ENCODE measurements at places on chromosomes 2 and 18.
A peak's percentile ranks its signal among the peaks of the same experiment; 100 is the strongest.

- DNase-seq, result no peak
Measured at GRCh38 chr18:57141208-57142129, 5.4 kb upstream of the BOD1L2 start.

- no peak for DNase-seq
Measured at GRCh38 chr2:37090019-37090477, 5.7 kb downstream of the GPATCH11 start.

GRCh38 chr2:170227507-170227947, 49.6 kb downstream of the MYO3B start:
- no peak for DNase-seq

- DNase-seq, result no peak
Measured at GRCh38 chr2:68993660-68994059, 19.2 kb downstream of the GKN1 start.

GRCh38 chr2:56292951-56293350, 109.2 kb downstream of the CCDC85A start:
- DNase-seq, result no peak

DNA sequence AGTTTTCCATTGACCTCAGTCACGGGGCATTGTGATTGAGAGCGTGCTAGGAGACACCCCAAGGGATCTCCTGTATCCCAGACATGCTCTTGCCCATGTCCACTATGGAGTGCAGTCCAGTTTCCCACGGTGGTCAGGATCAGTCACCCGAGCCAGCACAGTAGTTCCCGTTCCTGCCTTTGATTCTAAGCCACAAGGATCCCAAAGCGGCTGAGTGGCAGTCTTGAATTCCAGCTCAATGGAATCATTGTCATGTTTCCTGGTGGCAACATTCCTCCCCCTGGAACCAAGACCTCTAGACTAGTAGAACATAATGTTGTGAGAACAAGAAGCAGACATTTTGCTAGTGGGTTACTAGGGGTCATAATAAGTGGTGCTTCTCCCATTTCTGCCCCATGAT, 154.3 kb downstream of the SEPTIN10 start:
- no peak for DNase-seq

DNA sequence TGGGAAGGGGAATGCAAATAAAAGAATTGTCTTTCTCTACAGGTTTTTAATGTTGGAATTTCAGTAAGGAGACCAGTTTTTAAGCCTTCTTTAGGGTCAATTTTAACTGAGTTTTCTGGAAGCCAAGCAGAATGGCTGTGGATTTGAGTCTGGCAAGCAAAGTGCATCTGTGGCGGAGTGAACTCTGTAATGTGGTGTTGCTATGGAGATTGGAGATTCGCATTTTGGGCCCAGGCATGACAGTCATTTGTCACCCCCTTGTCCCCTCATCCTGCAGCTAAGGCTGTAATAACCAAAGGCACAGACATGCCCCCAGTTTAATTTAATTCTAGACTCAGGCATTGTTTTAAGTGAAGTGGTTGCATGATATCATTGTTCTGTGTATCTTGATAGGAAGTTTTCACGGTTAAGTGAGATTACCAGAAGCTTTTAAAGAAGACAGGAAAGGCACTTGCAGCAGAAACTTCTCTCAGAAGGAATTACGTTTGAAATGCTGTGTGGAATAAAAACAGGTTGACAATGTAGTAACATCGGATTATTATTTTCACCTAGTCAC, 30.6 kb downstream of the ARMC9 start:
- peak; percentile 33 for DNase-seq

DNA sequence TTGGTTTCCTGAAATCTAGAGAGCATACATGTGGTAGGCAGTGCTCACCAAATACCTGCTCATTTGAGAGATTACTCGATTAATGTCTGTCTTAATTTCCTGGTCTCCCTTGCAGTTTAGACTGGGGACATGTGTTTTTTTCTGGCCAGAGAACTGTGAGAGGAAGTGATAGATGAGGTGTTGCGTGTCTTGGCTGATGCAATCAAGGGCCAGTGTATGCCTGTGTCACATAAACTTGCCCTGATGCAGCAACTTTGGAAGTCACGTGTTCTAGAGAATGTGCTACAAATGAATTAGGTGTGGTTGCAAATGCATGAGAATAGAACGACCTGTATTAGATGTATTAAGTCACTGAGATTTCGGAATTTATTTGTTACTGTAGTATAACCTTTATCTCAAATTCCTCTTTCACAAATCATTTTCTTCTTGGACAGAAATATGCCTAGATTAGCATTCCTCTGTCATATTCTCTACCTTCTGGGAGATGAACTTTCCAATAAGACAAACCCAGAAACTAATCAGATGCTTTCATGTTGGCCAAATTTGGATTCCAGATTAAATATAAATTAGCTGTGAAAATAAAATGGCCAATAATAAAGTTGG, 9.9 kb upstream of the IL1A start:
- DNase-seq, result no peak

- peak; percentile 92 for DNase-seq
Measured at GRCh38 chr2:146634230-146635097, 1210.4 kb upstream of the ACVR2A start.

GRCh38 chr18:41783065-41783818, 171.8 kb upstream of the PIK3C3 start:
- no peak for DNase-seq

DNA sequence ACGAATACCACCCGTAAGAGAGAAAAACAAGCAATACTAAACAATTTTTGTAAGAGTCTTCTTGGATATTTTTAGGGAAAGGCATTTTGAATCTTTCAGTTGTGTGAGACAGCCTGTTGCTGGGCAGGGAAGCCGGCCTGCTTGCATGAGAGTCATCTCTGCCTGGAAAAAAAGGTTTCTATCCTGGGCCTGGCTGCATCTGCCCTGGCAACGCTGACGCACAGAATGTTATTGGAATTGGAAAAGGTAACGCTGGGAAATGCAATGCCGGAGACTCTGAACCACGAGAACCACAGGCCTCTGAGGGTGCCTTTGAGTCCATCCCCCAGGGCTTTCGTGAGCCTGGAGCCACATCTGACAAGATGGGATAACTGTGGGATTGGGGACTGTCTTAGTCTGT, 17.9 kb upstream of the NPAS2 start:
- DNase-seq, result no peak

- peak; percentile 77 for DNase-seq
Measured at GRCh38 chr18:36419900-36420531, 122.5 kb downstream of the FHOD3 start.

DNA sequence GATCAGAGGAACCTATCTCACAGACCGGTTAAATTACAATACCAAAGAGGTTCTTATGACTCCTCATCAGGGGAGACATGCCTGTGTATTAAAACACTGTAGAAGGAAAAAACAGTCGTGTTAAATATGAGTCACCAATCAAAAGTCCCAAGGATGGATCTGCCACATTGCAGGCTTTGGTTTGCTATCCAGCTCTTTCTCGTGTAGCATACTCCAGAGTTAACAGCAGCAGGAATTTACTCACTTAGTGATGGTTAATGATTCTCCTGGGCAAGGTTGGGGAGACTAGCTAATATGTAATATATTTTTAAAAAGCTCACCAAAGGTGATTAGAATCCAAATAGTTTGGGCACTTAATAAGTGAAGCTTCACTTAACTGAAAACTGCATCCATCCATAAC, 109.7 kb downstream of the MBD5 start:
- peak; percentile 96 for DNase-seq

- no peak for DNase-seq
Measured at GRCh38 chr2:212979799-212980198, 171.6 kb downstream of the IKZF2 start.

DNA sequence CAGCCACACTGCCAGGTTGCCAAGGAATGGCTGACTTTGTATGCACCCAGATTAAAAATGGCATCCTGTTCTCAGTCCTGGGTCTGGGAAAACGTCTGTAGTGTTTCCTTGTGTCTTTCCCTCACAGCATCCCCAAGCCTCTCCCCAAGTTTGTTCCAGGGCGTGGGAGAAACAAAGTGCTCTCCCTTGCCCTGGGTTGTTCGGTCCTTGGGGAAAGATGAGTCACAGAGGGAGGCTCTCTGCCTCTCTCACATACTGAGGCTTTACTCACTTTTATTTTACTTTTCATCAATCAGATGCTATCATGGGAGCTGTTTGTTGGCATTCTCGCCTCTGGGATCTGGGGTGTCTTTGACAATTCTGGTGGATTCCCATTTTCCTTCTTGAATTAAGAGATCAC, 492.3 kb downstream of the XIRP2 start:
- no peak for DNase-seq

GRCh38 chr2:235762832-235763598, 269.2 kb downstream of the AGAP1 start:
- DNase-seq, result no peak

DNA sequence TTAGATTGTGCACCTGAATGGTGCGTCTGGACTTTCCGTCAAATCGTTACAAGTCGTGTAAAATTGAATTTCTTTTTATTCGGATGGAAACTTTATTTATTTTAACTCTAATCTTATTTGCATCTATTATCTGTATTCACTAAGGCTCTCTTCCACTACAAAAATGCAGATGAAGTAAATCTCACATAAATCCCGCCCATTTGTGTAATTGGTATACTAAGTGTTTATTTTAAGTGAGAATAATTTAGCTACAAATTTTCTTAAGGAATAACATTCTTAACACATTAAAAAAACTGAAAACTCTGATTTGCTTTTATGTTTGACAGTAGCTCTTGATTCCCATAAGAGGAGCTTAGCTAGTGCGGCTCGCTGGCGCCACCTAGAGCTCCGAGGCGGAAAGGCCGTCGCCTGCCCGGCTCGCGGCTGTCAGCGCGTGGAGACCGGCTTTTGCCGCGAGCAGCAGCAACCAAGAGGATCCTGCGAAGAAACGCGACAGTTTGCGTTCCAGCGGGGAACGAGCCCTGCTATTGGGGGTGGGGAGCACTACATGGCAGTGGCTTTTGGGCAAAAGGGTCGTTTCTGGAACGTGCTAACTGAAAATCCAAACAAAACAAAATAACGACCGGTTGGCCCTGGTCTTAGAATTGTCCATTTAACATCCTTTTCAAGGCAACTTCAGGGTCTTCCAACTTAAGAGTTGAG, 6.7 kb downstream of the SP9 start:
- peak; percentile 58 for DNase-seq

DNA sequence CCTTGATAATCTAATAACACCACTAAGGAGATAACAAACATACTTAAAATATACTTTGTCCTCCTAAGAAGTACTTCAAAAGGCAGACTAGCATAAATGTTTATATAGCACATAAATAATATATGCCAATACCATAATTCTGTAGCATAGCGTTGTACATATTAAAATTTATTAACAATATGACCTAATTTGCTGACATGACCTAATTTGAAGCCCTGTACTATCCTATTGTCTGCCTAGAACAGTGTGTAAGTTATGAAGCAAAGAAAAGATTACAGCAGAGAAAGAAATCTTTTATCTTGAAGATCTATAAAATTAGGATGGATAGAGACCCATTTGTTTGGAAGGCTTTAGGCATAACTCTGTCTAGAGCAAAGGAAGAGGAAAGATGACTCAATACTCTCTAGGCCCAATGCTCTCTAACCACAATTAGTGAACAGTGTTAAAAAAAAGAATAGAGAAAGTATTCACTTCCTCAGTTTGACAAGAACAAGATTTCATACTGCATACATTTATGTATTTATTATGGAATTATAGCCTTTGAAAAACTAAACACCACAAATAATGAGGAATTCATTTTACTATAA, 231.3 kb downstream of the ZRANB3 start:
- no peak for DNase-seq

DNA sequence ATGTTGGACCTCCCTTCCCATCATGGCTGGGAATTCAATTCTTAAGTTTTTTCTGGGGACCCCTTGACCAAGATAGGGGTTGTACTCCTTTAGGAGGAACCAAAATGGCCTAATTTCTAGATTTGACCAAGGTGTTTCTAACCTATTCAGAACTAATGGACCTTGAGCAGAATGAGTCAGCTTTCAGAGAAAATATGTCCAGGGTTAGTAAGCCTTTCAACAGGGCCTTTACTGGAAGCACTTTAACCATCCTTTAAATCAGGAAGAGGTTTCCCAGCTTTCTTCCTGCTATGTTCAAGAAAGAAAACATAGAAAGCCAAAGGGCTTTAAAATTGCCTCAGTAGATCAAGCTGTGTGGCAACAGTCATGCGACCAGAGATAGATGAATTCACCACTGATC, 1184.9 kb upstream of the ACVR2A start:
- DNase-seq, result peak; percentile 8

DNA sequence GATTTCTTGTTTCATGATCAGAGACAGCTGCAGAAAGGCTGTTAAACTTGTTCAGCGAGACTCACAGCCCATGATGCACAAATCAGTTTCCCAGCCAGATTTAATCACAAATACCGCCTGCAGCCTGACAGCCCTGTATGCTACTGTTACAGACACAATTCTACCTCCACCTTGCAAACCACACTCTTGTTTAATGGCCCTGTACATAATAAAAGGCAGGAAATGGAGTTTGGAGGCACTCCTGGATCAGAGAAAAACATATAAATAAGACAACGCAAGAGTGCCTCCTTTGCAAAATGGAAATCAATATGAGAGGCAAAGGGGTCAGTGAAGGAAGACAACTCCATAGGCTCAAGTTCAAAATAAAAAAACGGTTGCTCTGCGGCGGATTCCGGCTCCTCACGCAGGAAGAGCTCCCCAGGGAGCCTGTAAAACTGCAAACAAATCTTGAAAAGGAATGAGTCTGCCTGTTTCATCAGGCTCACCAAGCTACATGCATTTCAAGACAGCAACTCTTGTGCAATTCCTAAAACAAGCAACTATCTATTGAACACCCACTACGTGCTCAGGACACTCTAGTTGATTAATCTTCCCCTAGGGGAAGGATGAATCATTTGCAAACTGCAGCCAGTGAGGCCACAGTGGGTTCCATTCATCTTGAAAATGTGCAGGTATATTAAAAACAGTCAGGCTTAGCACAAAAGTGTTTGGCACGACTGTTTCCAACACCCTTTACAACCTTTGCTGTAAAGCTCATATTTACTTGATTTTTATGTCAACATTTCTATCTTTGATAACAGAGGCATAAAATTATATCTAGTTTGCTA, 37.5 kb downstream of the TBC1D8 start:
- no peak for DNase-seq

DNA sequence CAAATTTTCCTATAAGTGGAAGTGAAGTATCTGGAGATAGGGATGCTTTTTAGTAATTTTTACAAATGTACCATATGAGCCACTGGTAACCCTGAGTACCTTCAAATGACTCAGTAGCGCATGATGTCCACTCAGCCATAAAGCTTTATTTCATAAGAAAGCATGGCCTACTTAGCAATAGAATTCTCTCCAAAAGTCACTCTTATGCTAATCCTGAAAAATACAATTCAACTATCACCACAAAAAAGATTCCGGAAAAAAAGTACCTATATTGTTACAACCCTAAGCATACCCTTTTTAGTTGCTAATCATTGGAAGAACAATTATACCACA, 732.2 kb downstream of the SOCS6 start:
- DNase-seq, result no peak
